ENCODE measurements at places on chromosomes 4 and X. TPM values are rescaled to one million over a fixed set of nuclear protein-coding genes. Genes with fewer than 3 reads are reported as not detected.

RASGEF1B gene
- total RNA-seq: 1.8 TPM

TRMT44 gene
- total RNA-seq: 7.9 TPM

MANBA gene
- 25.0 TPM for total RNA-seq

DKC1 gene
- total RNA-seq: 31.0 TPM

APLN gene
- total RNA-seq: 4.8 TPM

SMARCAD1 gene
- 8.3 TPM for total RNA-seq

- no peak overlapping the region for H3K27ac ChIP-seq
- H3K4me3 ChIP-seq: no peak overlapping the region
- no peaks in the 10 kb centered on the region for H3K27me3 ChIP-seq
- H3K4me1 ChIP-seq: no peaks in the 10 kb centered on the region
- no peak for DNase-seq
Measured at GRCh38 chr4:1091561-1091995, 21.8 kb downstream of the RNF212 start.

DNA sequence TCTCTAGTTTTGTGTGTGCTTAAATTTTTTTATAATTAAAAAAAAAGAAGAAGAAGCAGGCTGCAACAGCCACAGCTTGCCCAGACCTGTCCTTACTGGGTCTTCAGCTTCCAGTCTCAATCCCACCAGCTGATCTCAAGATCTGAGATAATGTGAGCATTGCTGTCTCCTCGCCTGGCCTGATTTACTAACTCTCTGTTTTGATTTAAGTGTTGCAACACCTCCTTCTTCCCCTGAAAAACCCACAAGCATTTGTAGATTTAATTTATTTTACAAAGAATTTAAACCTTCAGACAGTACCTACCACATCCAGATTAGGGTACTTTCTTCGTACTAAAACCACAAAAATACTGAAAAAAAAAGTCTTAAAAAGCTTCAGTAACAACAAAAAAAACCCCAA lies 38.0 kb downstream of the FAM241A start:
- H3K4me1 ChIP-seq: no peaks in the 10 kb centered on the region
- H3K27ac ChIP-seq: no peak overlapping the region
- no peak overlapping the region for H3K4me3 ChIP-seq
- H3K36me3 ChIP-seq: peaks cover 16% of the 10 kb centered on the region
- H3K27me3 ChIP-seq: no peaks in the 10 kb centered on the region

GRCh38 chr4:83012200-83012686 lies 1.6 kb upstream of the LIN54 start:
- H3K27ac ChIP-seq: peak overlapping the region; percentile 95
- DNase-seq: peak; percentile 10
- no peaks in the 10 kb centered on the region for H3K27me3 ChIP-seq
- H3K4me1 ChIP-seq: peaks cover 9% of the 10 kb centered on the region

GRCh38 chrX:5399403-5399802 lies 829.3 kb downstream of the NLGN4X start:
- no peaks in the 10 kb centered on the region for H3K27me3 ChIP-seq
- H3K4me1 ChIP-seq: no peaks in the 10 kb centered on the region
- no peak overlapping the region for H3K27ac ChIP-seq
- H3K4me3 ChIP-seq: no peak overlapping the region
- DNase-seq: no peak

GRCh38 chr4:40327340-40327739 lies 7.8 kb upstream of the CHRNA9 start:
- H3K27me3 ChIP-seq: no peaks in the 10 kb centered on the region
- H3K36me3 ChIP-seq: no peaks in the 10 kb centered on the region
- no peaks in the 10 kb centered on the region for H3K4me1 ChIP-seq
- no peak overlapping the region for H3K27ac ChIP-seq
- no peak overlapping the region for H3K4me3 ChIP-seq

DNA sequence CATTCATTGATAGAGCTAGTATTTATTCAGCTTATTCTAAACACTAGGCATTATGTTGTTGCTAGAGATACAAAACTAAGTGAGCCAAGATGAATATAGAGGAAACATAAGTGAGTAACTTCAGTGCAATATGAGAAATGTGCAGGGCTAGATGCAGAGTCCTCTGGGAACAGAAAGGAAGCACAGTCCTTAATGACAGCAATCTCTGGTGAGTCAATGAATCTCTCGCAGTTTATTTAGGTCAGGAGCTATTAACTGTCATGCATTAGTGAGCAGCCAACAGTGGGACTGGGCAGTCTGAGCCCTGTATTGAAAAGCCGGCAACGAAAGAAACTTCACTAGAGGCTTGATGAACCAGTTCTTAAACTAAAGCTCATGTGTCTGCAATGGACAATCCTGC lies 598.1 kb upstream of the MAGEB2 start:
- H3K36me3 ChIP-seq: no peaks in the 10 kb centered on the region
- DNase-seq: no peak
- H3K4me3 ChIP-seq: no peak overlapping the region
- H3K27ac ChIP-seq: no peak overlapping the region

DNA sequence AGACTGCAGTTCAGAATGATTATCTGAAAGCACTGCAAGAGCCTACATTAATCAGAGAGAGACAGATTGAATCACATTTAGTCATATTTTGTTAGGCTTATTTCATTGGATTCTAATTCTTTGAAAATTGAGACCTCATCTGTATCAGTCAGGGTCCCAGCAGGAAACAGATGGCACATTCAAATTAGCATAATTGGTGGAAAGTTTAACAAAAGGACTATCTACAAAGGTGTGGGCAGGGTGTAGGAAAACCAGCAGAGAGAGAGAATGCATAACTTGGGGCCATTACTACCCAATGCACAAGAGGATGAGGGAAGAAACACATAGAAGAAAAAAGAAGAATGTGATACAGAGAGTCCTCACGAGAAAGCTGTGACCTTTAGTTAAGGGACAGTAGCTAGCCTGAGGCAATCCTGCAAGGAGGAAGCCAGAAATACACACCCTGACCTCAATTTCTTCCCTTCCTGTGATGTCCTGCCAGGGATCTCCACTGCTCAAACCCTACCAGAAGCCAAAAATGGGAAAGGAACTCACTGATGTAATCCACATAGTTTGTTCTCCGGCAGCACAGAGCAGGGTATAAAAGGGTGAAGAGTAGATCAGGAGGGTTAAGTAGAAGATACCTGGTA lies 17.7 kb upstream of the XKRX start:
- no peak for DNase-seq
- H3K4me1 ChIP-seq: no peaks in the 10 kb centered on the region
- no peak overlapping the region for H3K4me3 ChIP-seq
- H3K27me3 ChIP-seq: no peaks in the 10 kb centered on the region
- no peaks in the 10 kb centered on the region for H3K36me3 ChIP-seq

- H3K4me1 ChIP-seq: no peaks in the 10 kb centered on the region
- no peak overlapping the region for H3K4me3 ChIP-seq
- H3K27me3 ChIP-seq: peaks cover 1% of the 10 kb centered on the region
- no peak for DNase-seq
Measured at GRCh38 chr4:153781717-153782416, 7.0 kb downstream of the SFRP2 start.

DNA sequence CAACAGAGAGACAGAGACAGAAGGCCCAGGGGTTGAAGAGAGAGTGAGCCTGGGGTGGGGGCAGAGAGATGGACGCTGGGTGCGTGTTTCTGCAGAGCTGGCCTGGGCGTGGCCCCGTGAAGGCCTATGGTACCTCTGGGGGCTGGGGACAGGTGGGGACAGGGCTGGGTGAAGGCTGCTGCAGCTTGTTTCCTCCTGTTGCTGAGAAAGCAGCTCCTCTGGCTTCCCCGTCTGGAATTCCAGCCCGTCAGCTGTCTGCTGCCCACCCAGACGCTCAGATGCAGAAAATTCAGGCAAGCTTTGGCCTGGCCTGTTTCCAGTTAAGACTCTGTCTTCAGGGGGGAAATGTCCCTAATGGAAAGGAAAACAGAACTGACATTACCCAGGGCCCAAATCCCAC lies 76.8 kb upstream of the PSAPL1 start:
- H3K27ac ChIP-seq: no peak overlapping the region
- peaks cover 17% of the 10 kb centered on the region for H3K4me1 ChIP-seq
- H3K36me3 ChIP-seq: no peaks in the 10 kb centered on the region

- H3K27me3 ChIP-seq: peaks cover 8% of the 10 kb centered on the region
- no peak overlapping the region for H3K4me3 ChIP-seq
- H3K27ac ChIP-seq: no peak overlapping the region
- peaks cover 16% of the 10 kb centered on the region for H3K4me1 ChIP-seq
- DNase-seq: no peak
- no peaks in the 10 kb centered on the region for H3K36me3 ChIP-seq
Measured at GRCh38 chr4:1789552-1789951, 3.5 kb upstream of the FGFR3 start.

GRCh38 chrX:23381099-23382087 lies 46.7 kb downstream of the PTCHD1 start:
- H3K27ac ChIP-seq: no peak overlapping the region
- no peaks in the 10 kb centered on the region for H3K27me3 ChIP-seq
- no peak for DNase-seq
- H3K4me3 ChIP-seq: no peak overlapping the region
- no peaks in the 10 kb centered on the region for H3K36me3 ChIP-seq

GRCh38 chr4:47374477-47374876 lies 89.0 kb downstream of the COMMD8 start:
- no peak for DNase-seq
- H3K27ac ChIP-seq: no peak overlapping the region
- H3K4me3 ChIP-seq: no peak overlapping the region
- no peaks in the 10 kb centered on the region for H3K36me3 ChIP-seq
- H3K27me3 ChIP-seq: no peaks in the 10 kb centered on the region

DNA sequence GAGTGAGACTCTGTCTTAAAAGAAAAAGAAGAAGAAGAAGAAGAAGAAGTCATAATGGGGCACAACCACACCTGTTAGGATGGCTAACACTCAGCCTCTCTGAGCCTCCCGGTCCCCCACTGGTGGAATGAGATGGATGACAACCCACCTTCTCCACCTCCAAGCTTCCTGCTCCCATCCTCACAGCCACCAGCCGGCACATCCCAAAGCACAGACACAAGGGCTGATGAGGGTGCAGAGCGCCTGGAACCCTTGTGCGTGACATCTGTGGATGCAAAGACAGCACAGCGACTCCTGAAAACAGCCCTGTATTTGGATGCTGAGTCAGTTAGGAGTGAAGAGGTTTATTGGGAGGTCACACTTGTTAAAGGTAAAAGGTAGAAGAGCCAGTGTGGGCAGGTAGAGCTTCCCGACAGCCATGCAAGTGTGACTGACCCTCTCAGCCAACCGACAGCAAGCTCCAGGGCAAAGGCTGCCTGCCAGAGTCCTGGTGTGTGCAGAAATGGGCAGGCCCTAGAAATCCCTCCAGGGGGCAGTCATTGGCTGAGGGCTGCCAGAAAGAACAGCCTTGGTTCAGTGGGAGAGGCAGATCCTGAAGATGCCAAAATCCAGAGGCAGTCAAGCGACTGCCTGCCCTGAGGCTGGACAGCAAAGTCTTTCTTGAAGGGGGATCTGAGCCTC lies 26.6 kb upstream of the MAN2B2 start:
- DNase-seq: peak; percentile 54
- peaks cover 3% of the 10 kb centered on the region for H3K27me3 ChIP-seq
- no peaks in the 10 kb centered on the region for H3K4me1 ChIP-seq
- H3K4me3 ChIP-seq: no peak overlapping the region
- H3K36me3 ChIP-seq: no peaks in the 10 kb centered on the region
- no peak overlapping the region for H3K27ac ChIP-seq

DNA sequence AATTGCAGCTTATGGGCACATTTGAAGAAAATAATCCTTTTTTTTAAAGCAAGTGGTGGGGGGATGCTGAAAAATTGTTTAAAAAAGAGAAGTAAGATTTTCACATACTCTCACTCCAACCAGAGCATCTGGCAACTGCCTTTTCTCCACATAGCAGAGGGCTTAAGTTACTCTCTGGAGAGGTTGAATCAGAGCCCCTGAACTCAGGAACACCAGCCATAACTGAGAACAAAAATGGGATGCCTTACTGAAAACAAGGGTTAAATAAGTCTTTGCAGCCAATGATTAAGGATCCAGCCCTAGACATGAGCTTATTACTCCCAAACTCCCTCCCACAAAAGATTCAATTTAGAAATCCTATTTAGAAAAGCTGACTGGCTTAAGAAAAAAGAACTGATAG lies 27.5 kb downstream of the CASK start:
- DNase-seq: no peak
- H3K27ac ChIP-seq: no peak overlapping the region
- no peak overlapping the region for H3K4me3 ChIP-seq
- H3K36me3 ChIP-seq: no peaks in the 10 kb centered on the region

DNA sequence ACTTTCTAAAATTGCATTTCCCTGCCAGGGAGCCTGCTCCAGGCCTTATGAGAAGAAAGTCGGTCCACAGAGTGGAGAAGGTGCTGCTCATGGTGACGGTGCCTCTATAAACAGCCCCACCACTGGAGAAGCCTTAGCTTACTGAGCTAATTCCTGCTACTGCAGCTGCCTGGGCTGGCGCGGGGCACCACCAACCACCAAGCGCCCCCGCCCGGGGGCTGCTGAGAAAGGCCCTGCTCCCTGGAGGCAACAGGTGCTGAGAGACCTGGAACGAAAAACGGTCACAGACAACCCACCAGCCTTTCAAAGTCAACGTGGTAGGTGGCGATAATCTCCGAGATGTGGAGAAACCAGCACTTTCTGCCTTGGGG lies 2.9 kb downstream of the HCFC1 start:
- peaks cover 1% of the 10 kb centered on the region for H3K36me3 ChIP-seq
- DNase-seq: no peak
- H3K4me1 ChIP-seq: peaks cover 26% of the 10 kb centered on the region
- no peak overlapping the region for H3K27ac ChIP-seq
- no peaks in the 10 kb centered on the region for H3K27me3 ChIP-seq
- peak overlapping the region; percentile 90 for H3K4me3 ChIP-seq

DNA sequence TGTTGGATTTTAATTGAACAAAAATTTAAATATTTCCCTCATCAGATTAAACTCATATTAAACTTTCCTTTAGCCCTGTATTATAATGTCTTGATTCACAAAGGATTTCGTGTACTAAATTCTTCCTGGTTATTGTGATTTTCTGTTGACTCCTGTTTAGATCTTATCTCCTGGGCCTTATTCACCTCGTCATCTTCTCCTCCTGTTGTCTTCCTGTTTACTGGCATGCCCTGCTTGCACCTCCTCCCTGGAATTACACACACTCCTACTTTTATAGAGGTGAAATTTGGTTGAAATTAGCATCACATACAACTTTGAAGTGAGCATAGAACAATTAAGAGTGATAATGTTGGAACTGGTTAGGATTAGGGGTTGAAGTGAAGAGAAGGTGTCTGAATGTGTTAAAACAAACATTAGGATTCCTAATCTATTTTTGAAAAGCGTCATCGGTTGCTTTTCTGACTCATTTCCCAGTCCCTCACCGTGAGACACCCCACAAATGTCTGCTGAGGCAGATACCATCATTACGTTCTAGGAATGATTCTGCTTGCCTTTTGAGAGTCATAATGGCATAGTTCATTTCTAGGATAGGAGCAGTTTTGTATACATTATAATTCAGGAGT lies 32.5 kb downstream of the TLL1 start:
- no peaks in the 10 kb centered on the region for H3K36me3 ChIP-seq
- no peak for DNase-seq
- H3K27ac ChIP-seq: peak overlapping the region; percentile 15
- no peak overlapping the region for H3K4me3 ChIP-seq
